BE2C (cell line): ENCODE measurements at places on chromosomes 12 and 14.

- no peak for DNase-seq
These were observed 15.8 kb upstream of the TMEM30B start for GRCh38 chr14:61296719-61297502.

GRCh38 chr12:106442575-106442974 is 85.0 kb downstream of the POLR3B start:
- DNase-seq, result no peak

GRCh38 chr12:576615-577110 is 86.6 kb downstream of the NINJ2 start:
- DNase-seq, result no peak

DNA sequence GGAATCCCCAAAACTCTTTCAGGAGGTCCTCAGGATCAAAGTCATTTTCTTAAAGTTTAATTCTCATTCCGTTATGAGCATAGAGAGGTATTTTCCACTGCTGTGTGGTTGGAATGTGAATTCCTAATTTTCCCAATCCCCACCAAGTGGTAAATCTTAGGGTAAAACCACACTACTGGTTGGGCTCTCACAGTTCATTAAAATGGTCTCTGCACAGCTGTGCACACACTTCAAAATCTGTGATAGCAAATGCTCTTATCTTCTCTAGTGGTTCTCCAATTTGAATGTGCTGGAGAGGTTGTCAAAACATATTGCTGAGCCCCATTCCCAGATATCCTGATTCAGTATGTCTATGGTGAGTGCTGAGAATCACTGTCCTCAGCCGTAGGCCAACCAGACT is 189.1 kb downstream of the BMP4 start:
- no peak for DNase-seq

DNA sequence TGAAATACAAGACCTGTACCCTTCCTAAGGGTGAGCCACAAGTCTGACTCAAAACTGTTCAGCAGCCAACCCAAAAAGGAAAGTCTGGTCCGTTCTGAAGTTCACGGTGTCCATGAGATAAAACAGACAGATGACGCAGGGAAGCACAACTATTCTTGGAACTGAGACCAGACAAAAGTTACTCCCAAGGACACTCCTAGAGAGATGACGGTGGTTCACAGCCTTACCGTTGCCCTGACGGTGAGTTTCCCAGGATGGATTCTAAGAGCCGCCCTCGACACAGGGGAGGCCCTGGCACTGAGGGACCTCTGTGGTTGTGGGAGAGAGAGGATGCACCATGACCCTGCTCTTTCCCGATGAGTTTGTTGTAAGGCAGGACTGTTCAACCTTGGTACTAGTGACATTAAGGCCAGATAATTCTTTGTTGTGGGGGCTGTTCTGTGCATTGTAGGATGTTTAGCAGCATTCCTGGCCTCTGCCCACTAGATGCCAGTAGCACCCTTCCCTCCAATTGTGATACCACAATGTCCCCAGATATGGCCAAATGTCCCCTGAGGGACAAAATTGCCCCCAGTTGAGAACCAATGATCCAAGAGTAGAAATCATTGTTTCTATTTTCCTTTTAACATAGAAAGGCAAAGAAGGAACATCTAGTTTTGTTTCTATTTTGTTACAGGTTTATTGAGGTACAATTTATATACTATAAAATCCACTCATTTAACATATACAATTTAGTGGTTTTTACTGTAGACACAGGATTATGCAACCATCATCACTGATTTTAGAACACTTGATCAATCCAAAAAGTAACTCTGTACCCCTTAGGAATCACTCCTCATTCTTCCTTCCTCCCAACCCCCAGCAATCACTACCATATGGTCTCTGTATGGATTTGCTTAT is 23.0 kb downstream of the OR10P1 start:
- peak; percentile 38 for DNase-seq

DNA sequence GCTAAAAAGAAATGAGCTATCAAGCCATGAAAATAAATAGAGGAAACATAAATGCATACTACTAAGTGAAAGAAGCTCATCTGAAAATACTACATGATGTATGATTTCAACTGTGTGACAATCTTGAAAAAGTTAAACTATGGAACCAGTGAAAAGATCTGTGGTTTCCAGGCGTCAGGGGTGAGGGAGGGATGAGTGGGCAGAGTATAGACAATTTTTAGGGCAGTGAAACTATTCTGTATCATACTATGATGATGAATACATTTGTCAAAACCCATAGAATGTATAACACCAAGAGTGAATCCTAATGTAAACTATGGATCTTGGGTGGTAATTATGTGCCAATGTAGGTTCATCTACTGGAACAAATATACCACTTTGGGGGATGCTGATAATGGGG is 21.3 kb downstream of the SPX start:
- DNase-seq, result no peak

DNA sequence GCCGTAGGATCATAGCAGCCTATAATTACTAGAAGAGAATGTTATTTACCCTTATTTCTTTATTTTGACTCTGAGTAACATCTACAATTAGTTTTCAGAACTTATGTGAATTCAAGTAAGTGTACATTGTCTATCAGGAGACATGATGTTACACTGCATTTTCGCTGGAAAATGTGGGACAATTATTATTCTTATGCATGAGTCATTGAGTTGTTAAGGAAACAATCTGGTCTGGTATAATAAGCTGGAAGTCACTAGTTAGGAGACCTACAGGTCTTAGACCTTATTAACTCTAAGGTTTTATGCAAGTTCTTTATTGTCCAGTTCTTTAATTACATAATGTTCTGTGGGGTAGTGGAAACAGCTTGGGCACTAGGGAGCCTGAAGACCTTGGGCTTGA is 5.8 kb downstream of the KTN1 start:
- DNase-seq, result no peak
